ENCODE measurements at places on chromosomes 13 and 19.

- peak; percentile 40 for DNase-seq
Observed at GRCh38 chr13:41222259-41222852, 28.0 kb upstream of the KBTBD7 start.

DNA sequence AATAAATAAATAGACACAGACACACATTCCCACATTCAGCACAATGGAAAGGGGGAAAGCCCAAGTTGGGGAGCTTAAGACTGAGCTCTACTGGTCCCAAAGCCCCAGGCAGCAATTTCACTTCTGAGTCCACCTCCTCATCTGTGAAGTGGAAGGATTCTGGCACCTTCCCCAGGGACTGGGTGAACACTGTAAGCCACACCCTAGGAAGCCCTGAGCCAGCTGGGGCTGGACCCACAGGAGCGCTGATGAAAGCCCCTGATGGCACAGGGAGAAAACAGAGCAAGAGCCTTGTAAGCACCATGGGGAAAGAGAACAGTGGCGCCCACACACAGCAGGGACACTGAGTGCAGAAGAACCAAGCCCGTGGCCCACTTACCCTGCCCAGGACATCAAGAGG, 37.8 kb downstream of the EPS15L1 start:
- DNase-seq = no peak

GRCh38 chr19:1970806-1971502, 30.0 kb downstream of the CSNK1G2 start:
- DNase-seq = no peak

DNA sequence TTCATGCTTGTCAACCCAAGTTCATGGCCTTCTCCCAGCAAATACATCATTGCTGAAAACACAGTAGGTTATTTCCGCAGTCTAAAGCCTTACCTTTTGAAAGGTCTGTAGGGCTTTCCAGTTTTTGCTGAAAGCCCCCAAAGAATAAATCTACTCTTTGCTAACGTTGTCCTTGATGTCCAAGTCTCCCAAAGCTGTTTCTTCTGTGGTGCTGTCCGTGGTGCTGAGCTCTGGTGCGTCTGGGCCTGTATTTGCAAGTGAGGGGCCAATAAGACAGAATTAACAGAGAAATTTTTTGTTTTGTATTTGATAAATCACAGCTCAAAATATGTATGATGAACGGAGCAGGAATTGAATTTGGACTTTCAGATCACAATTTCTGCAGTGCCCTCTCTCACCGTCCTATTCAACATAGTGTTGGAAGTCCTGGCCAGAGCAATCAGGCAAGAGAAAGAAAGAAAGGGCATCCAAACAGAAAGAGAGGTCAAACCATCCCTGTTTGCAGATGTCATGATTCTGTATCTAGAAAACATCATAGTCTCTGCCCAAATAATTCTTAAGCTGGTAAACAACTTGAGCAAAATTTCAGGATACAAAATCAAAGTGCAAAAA, 9.8 kb upstream of the LGALS16 start:
- DNase-seq = peak; percentile 4

DNA sequence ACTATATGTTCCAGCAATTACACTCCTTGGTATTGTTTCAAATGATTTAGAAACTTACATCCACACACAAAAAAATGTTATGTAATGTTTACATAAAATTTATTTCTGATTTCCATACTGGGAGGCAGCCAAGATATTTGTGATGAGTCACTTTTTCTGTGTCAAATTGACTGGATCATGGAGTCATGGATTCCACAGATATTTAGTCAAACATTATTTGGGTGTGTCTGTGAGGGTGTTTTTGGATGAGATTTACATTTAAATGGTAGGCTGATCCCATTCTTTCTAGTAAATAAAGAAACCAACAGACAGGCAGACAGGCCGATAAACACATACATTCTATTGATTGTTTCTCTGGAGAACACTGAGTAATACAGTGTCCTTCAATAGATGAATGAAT, 562.8 kb downstream of the SLITRK6 start:
- no peak for DNase-seq

DNA sequence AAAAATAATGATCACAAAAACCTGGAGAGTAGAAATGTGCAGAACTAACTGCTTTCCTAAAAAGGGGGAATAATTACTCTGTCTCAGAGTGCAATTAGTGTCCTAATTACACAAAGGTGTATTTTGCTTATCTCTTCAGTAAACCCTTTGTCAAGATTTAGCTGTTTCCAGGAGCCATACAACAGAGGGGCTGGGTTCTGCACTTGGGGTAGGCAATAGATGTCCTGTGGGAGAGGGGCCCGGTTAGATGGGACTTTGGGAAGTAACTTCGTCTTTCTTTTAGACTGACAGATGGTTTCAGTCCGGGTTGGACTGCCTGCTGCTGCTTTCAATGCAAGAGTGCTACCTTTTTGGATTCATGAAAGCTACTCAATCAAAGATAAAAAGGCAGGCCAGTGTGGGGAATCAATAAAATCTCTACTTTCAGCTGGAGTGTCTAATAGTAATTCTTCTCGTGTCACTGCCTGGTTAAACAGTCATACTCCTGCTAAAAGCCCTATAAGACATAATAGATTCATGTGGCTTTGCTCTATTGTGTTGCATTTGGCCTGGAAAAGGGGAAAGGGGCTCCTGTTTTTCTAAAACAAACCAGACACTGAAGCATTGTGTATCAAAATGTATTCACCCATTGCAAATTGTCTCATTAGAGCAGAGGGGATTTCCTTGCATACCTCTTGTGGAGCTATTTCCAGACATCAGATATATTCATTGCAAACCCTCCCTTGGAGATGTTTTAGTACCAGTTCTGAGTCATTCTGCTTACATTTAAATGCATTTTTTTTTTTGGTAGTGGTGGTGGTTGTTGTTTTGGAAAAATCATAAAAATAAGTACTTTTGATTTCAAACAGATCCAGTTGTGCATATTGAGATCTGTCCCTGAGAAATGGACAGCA, 83.3 kb upstream of the PCDH8 start:
- no peak for DNase-seq

DNA sequence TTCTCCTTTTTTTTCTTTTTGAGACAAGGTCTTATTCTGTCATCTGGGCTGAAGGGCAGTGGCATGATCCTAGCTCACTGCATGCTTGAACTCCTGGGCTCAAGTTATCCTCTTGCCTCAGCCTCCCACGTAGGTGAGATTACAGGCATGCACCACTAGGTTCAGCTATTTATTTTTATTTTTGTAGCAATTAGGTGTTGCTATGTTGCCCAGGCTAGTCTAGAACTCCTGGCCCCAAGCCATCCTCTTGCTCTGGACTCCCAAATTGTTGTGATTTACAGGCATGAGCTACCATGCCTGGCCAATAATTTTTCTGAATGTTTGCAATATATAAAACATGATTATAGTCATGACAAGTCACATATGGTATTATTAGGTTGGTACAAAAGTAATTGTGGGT, 161.1 kb upstream of the ATXN8OS start:
- no peak for DNase-seq

- no peak for DNase-seq
Observed at GRCh38 chr13:71096421-71096820, 770.6 kb downstream of the DACH1 start.

DNA sequence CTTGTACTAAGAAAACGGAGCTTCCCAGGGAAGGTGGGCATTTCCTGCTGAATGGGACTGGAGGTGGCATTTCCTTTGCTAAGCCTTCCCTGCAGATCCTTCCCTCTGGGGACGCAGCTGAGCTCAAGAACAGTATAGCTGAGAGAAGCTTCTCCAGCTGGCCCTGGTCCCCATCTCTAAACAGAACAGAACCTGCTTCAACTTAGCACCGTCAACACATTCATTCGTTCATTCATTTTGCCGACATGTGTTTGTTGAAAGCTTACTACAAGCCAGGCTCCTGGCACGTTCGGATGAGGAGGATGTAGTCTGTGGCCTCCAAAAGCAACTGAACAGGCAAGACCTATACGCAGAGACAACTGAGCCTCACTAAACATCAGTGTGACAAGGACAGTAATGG, 36.6 kb upstream of the PEPD start:
- DNase-seq = no peak

DNA sequence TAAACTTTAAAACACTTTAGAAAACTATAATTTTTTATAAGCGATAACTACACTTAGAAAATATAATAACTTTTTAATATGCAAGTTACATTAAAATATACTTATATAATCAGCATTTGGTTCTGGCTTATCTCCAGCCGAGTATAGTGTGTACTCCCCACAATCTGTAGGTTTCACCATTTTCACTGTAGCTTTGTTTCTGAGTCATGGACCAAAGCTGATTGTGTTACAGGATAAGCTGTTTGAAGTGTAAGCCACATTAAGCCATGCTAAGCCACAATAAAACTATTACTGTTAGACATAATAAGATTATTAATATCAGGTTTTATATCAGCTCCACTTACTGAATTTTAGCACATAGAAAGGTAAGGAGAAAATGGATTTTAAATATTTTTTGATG, 43.8 kb downstream of the CCDC122 start:
- DNase-seq = no peak

- no peak for DNase-seq
Observed at GRCh38 chr13:114264886-114265611, 16.4 kb upstream of the UPF3A start.

- no peak for DNase-seq
Observed at GRCh38 chr19:55619286-55619685, 5.1 kb downstream of the ZNF784 start.

DNA sequence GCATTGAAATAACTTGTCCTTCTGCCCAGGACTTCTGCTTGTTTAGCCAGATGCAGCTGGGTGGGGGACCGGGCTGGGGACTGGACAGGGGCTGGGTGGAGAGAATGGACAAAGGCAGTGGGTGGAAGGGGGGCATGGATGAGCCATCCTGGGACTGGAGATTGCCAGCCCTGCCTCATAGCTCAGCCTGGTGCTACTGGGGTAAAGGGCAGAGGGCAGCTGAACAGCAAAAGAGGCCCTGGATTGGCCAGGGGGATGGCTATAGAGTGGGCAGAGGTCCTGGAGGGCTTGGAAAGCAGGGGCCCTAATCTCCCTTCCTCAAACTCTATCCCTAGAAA, 17.7 kb upstream of the PLAUR start:
- DNase-seq = no peak

DNA sequence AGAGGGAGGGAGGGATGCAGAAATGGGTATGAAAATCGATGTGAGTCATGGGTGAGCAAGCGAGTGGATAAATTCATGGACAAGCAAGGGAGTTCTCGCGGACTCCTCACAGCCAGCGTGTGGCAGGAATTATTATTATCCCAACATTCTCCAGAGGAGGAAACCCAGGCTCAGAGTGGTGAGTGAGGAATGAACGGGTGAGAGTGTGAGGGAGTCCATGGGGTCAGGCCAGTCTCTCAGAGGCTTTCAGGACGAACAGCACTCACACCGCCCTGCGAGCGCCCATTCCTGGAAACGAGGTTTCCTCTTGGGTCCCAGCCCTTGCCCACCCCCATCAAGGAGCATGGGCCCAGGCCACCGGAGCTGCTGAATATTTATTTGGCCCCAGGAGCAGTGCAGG, 6.3 kb upstream of the DNAAF3 start:
- no peak for DNase-seq

DNA sequence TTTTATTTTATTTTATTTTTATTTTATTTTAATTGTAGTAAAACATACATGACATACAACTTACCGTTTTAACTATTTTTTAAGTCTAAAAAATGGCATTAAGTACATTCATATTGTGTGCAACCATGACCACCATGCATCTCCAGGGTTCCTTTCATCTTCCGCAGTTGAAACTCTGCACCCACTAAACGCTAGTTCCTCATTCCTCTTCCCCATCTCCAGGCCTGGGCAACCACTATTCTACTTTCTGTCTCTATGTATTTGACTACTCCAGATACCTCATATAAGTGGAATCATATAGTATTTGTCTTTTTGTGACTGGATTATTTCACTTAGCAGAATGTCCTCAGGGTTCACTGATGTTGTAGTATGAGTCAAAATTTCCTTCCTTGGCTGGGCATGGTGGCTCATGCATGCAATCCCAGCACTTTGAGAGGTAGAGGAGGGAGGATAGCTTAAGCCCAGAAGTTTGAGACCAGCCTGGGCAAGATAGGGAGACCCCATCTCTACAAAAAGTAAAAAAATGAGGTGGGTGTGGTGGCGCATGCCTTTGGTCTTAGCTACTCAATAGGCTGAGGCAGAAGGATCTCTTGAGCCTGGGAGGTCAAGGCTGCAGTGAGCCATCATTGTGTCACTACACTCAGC, 55.7 kb upstream of the ZNF507 start:
- DNase-seq = no peak

- DNase-seq = no peak
Observed at GRCh38 chr13:73865027-73865426, 269.2 kb downstream of the KLF12 start.

DNA sequence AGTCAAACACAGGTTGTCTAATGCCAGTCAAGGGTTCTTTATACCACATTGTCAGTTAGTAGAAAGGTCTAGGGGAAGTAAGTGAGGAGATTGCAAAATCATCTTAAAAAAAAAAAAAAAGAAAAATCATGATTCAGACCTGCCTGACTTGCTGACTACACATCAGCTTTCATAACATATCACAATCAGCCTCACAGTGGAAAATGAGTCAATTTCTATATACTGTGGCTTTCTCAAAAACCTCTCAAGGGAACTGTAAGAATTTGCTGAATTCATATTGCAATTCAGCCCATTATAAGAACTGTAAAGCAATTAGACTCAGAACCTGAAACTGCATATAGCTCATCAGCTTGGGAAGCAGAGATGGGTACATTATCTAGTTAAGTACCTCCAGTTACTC, 75.3 kb upstream of the GPC6 start:
- DNase-seq = no peak

GRCh38 chr13:93558637-93559036, 332.0 kb downstream of the GPC6 start:
- no peak for DNase-seq

GRCh38 chr19:49142866-49143335, 12.3 kb downstream of the HRC start:
- DNase-seq = peak; percentile 41

DNA sequence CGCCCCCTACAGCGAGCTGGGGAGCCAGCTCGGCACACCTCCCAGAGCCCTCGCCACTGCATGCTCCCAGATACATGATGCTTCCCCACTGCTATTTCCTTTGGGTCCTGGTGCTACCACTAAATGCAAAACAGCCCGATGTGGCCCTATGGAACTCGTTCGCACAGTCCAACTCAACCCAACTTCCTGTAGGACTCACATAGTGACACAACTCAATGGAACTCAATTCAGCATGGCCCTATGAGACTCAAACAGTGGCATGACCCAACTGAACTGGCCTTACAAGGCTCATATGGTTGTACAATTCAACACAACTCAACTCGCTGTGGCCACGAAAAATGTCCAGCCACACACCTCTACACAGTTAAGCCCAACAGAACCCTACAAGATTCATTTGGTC, 3.5 kb downstream of the KCNA7 start:
- DNase-seq = no peak

DNA sequence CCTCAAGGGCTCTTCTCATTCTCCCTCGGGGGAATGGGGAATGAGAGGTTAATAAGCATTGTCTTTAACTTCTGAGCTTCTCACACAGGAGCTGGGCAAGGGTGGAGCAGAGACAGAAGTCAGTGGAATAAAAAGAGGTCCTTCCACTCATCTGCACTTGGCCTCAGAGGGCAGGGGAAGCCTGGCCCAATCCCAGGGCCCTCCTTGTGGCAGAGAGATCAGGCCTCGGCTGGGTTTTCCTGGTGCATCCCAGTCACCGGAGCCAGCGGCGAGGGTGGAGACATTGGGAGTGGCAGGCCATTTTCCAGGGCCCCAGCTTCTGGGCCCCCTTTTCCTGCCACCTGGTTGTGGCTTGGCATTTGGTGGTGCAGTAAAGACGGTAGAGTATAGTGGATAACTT, 10.6 kb downstream of the CALM3 start:
- no peak for DNase-seq

GRCh38 chr13:21883713-21884112, 212.8 kb downstream of the FGF9 start:
- DNase-seq = no peak
